Midbrain (tissue), 1 donor: ENCODE measurements at places on chromosomes 11 and 22.

- DNase-seq = no peak
Measured at GRCh38 chr22:37147186-37147990, 2.3 kb downstream of the IL2RB start.

- DNase-seq = no peak
Measured at GRCh38 chr11:63019506-63019905, 3.9 kb upstream of the SLC22A8 start.

DNA sequence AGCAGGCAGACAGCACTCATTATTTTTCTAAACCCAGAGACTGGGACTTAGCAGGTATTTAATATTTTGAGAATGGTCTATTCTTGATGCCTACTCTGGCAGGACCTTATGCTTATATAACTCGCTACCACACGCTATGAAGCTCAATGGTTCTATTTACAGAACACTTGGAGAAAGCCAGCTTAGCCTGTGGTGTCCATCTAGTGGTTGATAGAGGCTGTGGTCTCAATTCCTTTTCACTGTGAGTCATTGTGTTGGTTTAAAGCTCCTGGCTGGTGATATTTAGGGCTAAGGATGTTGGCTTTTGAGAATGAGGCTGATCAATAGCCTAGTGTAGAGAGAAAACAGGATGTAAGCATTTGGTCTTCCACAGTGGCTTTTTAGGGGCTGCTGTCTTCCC, 206.4 kb downstream of the DBX1 start:
- peak; percentile 79 for DNase-seq

DNA sequence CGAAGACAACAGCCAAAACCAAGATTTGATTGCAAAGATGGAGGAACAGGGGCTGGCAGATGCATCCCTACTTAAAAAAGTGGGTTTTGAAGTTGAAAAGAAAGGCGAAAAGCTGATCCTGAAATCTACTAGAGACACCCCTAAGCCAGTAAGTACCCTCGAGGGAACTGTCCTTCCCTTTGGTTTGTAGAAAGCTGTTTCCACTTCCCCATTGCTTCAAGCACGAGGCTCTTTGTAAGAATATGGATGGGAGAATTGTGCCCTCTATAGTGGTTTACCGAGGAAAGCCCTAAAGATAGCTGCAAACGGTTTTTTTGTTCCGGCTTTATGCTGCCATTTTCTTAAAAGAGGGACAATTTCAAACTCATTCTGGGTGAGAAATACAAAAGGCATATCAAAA, 133.9 kb downstream of the WNT7B start:
- DNase-seq = no peak

GRCh38 chr11:99739464-99740089, 718.8 kb downstream of the CNTN5 start:
- peak; percentile 20 for DNase-seq

DNA sequence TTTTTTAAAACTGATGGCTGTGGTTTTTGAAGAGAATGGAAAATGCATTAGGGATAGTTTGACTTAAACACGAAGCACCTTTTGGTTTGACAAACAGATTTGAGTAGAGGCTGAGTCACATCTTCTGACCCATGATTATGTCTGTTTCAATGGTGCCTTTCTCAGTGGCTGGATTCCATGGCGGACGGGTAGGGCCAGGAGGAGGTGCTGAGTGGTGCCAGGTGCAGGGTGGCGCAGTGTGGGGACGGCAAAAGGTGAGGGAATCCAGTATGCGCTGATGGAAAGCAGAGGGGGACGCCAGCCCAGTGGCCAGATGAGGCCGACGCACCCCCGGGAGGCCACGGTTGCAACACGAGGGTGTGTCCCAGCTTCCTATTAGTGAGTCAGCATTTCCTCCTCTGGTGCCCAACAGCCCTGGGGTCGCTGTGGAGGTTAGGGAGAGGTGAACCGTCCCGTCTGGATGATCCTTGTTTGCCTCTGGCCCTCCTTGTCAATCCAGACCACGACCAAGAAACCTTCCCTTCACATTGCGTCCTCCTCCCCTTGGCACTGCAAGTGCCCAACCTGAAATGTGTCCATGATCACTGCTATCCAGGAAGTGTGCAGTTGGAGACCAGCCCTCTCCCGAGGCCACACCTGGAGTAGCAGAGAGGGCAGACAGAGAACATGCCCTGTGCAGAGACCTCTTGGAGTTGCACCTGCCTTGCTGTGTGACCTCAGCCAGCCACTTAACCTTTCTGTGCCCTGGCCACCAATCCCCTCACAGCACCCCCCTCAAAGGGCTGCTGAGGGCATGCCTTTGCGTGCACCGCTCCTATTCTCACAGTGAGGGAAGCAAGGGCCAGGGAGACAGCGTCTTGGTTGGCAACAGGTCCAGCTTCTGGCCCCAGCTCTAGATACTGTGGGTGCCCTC, 32.5 kb upstream of the ATXN10 start:
- no peak for DNase-seq

DNA sequence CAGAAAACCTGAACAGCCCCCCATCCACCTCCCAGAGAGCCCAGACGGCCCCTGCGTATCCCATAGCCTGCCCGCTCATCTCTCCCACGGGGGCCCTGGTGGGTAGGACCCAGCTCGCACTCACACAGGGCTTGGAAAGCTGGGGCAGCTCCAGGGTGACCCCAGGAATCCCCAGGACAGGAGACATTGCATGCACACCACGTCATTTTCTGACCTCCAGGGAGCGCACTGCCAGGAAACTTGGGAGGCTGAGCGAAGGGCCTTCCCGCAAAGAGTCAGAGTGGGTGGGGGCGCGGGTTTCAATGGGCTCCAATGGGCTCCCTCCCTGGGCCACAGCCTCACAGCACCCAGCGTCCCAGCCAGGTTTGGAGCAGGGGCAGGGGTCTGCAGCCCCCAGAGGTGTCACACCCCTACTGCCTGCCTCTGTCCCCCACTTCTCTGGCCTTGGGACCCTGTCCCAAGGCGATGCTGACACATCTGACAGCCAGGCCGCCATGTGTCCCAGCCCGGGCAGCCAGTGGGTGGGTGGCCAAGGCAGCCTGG, 8.2 kb upstream of the SYT8 start:
- no peak for DNase-seq

DNA sequence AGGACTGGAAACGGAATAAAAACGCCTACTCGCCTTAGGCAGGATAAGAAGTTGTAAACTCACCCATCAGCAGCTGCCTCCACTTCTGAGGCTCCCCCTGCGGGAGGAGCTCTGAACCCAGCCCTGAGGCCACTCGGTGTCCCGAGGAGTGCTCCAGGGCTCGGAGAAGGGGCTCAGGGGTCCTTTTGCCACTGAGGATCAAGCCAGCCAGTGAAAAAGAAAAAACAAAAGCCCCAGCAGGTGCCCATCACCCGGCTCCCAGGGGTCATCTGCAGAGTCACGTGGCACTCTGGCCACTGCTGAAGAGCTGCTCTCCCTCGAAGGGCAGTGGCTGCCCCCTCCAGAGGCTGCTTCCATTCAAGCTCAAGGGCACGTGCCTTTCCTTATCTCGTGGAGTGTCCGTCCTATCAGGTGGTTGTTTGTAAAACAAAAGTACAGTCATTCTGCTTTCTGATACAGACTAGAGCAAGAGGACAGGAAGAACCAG, 29.0 kb downstream of the NUP50 start:
- no peak for DNase-seq

GRCh38 chr22:38416621-38417251, 38.3 kb downstream of the KCNJ4 start:
- no peak for DNase-seq

DNA sequence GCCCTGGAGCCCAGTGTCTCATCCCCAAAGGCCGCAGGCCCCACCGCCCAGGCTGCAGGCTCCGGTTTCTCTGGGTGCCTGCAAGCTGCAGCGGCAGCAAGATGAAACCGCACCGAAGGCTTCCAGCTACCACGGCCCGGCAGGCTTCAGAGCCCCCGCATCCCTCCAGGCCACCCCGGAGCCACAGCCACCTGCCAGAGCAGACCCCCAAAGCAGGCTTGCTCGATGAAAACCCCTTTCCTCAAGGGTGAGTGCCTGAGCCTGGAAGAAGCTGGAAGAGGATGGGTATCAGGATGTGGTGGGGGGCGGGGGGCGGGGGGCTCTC, 24.5 kb upstream of the GNB1L start:
- no peak for DNase-seq

DNA sequence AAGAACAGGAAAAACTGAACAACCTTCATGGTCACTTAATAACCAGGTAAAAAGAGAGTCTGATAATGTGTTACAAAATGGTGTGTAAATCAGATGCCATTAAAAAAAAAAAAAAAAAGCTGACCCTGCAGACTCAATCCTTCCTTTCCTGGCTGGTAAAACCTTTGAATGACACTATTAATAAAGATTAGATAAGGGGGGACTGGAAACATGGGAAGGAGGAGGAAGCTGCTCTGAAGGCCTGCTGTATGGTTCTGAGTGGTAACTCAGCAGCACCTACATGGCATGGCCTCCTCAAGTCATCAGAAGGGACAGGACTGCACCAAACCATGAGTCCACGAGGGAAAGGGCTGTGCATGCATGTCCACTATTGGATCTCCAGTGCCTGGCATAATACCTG, 18.0 kb upstream of the SWAP70 start:
- DNase-seq = no peak

DNA sequence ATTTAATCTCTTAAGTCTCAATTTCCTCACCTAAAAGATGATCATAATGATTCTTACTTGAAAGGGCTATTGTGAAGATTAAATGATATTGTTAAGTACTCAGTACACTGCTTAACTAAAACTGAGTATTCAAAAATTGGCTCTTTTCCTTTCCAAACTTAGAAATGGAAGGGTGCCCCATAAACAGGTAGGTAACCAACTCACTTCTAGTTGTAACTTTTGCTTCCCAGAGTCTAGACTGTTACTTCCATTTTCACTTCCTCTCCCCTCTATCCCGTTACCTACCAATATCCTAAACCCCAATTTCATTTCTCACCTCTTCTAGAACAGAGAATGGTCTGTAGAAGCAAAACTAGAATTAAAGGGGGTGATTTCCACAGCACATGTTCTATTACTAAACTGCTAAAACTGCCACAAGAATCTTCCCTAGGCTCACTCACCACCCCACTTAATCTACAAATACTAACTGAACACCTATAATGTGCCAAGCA, 50.0 kb downstream of the RRAS2 start:
- DNase-seq = no peak

- no peak for DNase-seq
Measured at GRCh38 chr11:44236296-44236695, 73.6 kb downstream of the ALX4 start.

DNA sequence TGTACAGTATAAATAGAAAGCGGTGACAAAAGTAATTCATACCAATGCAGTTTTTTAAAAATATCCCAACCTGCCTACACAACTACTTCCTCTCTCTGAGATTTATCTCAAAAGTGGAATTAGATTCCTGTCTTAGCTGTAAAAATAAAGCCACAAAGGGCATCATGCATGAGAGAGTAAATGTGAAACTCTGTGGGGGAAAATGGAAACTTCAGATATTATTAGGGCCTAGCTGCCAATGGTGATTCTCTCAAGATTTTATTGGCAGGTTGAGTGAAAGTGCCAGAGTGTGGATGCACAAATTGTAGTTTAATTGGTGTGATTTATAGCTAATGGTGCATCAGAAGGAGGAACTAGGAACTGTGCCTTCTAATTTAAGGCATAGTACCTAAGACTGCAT, 356.9 kb upstream of the CCDC90B start:
- DNase-seq = no peak

- peak; percentile 36 for DNase-seq
Measured at GRCh38 chr11:1574238-1574932, 2.3 kb upstream of the DUSP8 start.

- DNase-seq = no peak
Measured at GRCh38 chr11:64569300-64569970, 21.6 kb upstream of the SLC22A12 start.

DNA sequence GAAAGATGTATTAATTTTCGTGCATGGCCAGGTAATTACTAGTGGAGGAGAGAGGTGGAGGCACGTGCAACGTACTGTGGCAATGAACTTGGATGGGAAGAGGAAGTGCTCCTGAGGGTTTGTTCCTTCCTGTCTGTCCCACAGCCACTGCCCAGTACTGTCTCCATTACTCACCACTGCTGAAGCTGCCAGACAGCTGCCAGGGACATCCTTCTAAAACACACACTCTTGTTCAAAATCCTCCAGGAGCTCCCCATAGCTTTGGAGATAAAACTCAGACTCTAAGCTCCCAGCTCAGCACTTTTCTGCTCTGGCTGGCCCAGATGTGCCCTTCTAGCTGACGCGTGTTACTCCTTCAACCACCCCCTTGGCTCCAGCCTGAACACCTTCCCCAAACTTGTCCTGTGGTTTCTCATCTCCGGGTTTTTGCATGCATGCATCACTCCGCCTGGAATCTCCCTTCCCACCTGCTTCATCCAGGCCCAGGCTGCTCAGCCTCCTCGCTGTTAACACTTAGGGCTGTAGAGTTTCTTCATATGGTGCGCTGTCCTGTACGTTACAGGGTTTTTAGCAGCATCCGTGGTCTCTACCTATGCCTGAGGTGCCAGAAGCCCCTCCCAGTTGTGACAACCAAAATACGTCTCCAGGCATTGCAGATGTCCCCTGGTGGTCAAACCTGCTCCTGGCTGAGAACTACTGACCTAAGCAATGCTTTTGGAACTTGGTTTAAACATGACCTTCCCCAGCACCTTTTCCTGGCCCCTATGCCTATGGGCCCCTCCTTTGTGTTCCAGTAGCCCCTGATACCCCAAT, 69.5 kb downstream of the C11orf91 start:
- no peak for DNase-seq

DNA sequence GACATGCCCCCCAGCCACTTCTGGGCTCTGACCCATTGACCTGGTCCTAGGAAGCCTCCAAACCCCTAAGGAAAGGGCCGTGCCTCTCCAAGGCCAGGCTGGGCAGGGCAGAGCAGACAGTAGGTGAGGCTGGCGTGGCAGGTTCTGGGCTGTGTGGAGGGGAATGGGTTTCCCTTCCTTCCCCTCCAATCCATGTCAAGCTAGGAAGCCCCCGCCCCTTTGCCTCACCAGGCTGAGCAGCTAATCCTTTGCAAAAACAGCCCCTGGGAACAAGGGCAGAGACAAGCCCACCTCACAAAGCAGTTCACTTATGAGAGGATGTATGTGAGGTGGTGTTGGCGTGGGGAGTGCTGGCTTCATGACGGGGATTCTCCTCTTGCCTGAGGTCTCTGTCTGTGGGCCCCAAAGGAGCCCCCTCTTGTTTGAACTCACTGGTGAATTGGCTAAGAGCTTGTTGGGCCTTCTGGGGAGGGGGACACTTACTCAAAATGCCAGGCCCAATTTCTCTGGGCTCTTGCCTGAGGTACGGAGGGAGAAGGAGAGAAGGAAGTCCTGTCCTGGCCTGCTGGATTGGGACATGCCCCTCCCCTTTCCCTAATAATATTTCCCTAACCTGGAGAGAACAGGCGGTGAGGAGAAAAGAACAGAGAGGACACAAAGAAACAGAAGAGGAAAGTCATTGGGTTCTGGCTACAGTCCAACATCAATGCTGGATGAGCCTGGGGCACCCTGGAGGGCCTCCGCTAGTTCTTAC, 1.6 kb upstream of the TRIM29 start:
- no peak for DNase-seq
